ENCODE measurements at places on chromosomes 2 and 18.

- H3K27me3 ChIP-seq, result no peaks in the 10 kb centered on the region
- H3K36me3 ChIP-seq, result no peaks in the 10 kb centered on the region
- no peak overlapping the region for H3K4me3 ChIP-seq
Measured at GRCh38 chr2:37631292-37631691, 40.1 kb downstream of the CDC42EP3 start.

GRCh38 chr2:234212534-234212933 is 162.0 kb downstream of the SPP2 start:
- no peaks in the 10 kb centered on the region for H3K27me3 ChIP-seq
- no peaks in the 10 kb centered on the region for H3K36me3 ChIP-seq
- no peak overlapping the region for H3K27ac ChIP-seq
- H3K4me3 ChIP-seq, result no peak overlapping the region
- H3K4me1 ChIP-seq, result peaks cover 8% of the 10 kb centered on the region

GRCh38 chr2:65227020-65227455 is 593 bp upstream of the ACTR2 start:
- peaks cover 2% of the 10 kb centered on the region for H3K36me3 ChIP-seq
- DNase-seq, result no peak
- H3K4me3 ChIP-seq, result peak overlapping the region; percentile 96
- peaks cover 37% of the 10 kb centered on the region for H3K4me1 ChIP-seq
- no peaks in the 10 kb centered on the region for H3K27me3 ChIP-seq

- no peak overlapping the region for H3K4me3 ChIP-seq
- H3K36me3 ChIP-seq, result no peaks in the 10 kb centered on the region
- H3K27me3 ChIP-seq, result peaks cover 36% of the 10 kb centered on the region
- DNase-seq, result no peak
- no peaks in the 10 kb centered on the region for H3K4me1 ChIP-seq
- no peak overlapping the region for H3K27ac ChIP-seq
Measured at GRCh38 chr18:24721388-24721787, 261.0 kb downstream of the HRH4 start.

DNA sequence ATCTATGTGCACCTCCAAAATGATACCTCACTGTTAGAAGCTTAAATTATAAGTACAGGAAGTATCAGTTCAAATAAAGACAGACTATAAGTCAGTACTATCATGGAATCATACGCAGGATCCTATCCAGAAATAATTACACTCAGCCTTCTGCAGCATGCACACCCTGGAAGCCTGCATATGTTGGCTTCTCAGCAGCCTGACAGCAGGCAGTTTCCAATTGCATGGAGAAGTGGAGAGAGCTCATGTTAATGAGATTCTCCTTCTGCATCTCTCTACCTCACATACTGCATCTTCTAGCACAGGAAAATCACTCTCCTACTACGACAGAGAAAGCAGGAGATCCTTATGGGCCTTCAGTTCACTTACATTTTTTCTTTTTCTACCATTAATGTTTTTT is 20.5 kb downstream of the NR4A2 start:
- H3K4me3 ChIP-seq, result no peak overlapping the region
- H3K4me1 ChIP-seq, result no peaks in the 10 kb centered on the region
- H3K27ac ChIP-seq, result no peak overlapping the region
- DNase-seq, result no peak
- no peaks in the 10 kb centered on the region for H3K36me3 ChIP-seq

DNA sequence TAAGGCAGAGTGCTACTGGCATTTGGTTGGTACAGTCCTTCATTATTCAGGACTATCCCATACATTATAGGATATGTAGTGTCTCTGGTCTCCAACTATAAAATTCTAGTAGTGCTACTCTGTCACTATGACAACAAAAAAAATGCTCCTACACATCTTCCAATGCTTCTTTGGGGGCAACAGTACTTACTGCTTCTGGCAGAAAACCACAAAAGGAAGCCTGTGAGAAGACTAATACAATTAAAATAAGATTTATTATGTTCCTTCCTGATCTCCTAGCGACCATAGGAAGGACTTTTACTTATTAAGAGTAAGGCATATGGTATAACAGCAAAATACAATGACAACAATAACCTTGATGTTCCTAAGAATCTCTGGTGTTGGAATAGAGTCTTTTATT is 48.4 kb upstream of the CPO start:
- H3K27me3 ChIP-seq, result peaks cover 7% of the 10 kb centered on the region
- H3K4me1 ChIP-seq, result no peaks in the 10 kb centered on the region
- H3K4me3 ChIP-seq, result no peak overlapping the region

- H3K27ac ChIP-seq, result peak overlapping the region; percentile 86
- no peaks in the 10 kb centered on the region for H3K36me3 ChIP-seq
- peak; percentile 86 for DNase-seq
- peaks cover 71% of the 10 kb centered on the region for H3K4me1 ChIP-seq
- no peaks in the 10 kb centered on the region for H3K27me3 ChIP-seq
Measured at GRCh38 chr2:18991177-18992168, 366.9 kb downstream of the OSR1 start.

- H3K4me1 ChIP-seq, result peaks cover 8% of the 10 kb centered on the region
- no peak overlapping the region for H3K4me3 ChIP-seq
- DNase-seq, result no peak
Measured at GRCh38 chr2:235546151-235546435, 52.2 kb downstream of the AGAP1 start.

GRCh38 chr2:27911458-27912210 is 21.1 kb downstream of the BABAM2 start:
- H3K27me3 ChIP-seq, result no peaks in the 10 kb centered on the region
- peaks cover 13% of the 10 kb centered on the region for H3K36me3 ChIP-seq
- DNase-seq, result no peak
- no peak overlapping the region for H3K4me3 ChIP-seq

GRCh38 chr18:50287441-50288347 is at the start of gene CXXC1:
Gene CXXC1 (minus strand): TSS chr18:50287692. CDS start chr18:50287589, 103 bp downstream.
- H3K27me3 ChIP-seq, result peaks cover 12% of the 10 kb centered on the region
- peaks cover 19% of the 10 kb centered on the region for H3K4me1 ChIP-seq
- H3K36me3 ChIP-seq, result peaks cover 15% of the 10 kb centered on the region
- H3K4me3 ChIP-seq, result peak within 1 kb of the TSS; percentile 100
- H3K27ac ChIP-seq, result peak within 1 kb of the TSS; percentile 97
